ENCODE measurements at places on chromosomes 1 and 21.

- DNase-seq, result no peak
Measured at GRCh38 chr1:220876511-220877376, 2.5 kb upstream of the HLX start.

DNA sequence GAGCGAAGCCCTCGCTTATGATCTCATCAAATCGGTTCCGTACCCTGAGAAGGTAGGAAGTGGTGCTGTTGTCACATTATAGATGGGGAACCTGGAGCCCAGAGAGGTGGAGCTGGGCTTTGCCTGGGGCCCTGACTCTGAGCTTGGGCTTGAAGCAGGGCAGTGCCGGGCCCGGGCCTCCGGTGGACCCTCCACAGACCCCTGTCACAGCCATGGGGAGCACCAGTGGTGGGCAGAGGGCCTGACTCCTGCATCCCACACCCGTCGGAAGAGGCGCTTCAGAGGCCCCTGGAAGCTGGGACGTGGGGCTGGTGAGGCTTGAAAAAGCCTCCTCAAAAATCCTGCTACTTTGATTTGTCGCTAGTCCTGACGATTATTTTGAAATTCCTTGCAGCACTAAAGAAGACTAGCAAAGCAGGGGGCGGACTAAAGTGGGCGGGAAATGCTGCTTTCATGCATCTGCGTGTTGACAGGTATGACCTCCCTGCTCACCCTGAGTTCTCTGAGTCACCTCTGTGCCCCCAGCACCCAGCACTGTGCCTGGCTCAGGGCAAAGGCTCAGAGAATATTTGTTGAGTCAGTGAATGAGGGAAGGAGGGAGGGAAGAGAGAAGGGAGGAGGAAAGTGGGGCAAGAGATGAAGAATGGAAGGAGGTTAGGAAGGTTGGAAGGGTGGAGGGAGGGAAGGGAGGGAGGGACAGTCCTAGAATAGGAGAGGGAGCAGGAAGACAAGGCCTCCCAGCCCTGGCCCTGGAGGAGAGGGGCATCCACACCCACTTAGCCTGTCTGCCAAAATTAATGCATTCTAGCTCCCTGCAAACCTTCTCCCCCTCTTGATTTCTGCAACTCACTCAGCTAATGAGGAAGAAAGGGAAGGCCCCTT is 262.8 kb upstream of the VAMP3 start:
- DNase-seq, result no peak

GRCh38 chr1:168218658-168219057 is 7.1 kb upstream of the SFT2D2 start:
- no peak for DNase-seq

DNA sequence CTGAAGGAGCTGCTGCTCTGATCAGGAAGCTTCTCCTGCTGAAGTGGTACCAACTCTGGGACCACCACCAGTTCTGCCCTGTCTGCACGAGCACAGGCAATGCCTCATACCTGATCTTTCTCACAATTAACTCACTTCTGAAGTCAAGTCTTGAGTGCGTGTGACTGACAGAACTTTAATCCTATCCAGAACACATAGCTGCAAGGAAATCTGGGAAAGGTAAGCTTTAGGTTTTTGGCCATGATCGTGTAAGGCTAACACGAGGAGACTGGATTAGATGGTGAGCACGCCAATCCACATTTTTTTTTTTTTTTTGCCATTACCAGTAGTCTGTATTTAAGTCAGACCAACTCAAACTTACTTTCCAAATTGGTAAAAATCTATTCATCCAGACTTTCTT is 101.3 kb downstream of the GIPC2 start:
- DNase-seq, result no peak

GRCh38 chr1:31387612-31388011 is 14.7 kb upstream of the FABP3 start:
- no peak for DNase-seq

GRCh38 chr1:81525085-81525484 is 275.6 kb upstream of the ADGRL2 start:
- no peak for DNase-seq

DNA sequence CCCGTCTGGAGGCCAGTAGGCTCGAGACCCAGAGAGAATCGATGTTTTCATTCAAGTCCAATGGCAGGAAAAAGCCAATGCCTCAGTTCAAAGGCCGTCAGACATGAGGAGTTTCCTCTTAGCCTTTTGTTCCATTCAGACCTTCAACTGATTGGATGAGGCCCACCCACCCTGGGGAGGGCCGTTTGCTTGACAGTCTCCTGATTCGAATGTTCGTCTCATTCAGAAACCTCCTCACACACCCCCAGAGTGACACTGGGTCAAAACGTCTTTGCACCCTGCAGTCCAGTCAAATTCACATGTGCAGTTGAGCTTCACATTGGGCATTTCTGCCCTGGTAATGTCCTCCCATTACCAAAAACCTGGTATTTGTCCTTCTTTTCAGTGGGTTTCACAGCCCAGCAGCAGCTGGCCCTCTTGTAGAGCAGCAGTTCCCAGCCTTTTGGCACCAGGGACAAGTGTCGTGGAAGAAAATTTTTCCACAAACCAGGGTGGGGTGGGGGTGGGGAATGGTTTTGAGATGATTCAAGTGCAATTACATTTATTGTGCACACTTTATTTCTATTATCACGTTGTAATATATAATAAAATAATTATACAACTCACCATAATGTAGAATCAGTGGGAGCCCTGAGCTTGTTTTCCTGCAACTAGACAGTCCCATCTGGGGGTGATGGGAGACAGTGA is 40.1 kb downstream of the RSPH1 start:
- no peak for DNase-seq

GRCh38 chr1:182643699-182644098 is 39.5 kb upstream of the RGS16 start:
- DNase-seq, result no peak

DNA sequence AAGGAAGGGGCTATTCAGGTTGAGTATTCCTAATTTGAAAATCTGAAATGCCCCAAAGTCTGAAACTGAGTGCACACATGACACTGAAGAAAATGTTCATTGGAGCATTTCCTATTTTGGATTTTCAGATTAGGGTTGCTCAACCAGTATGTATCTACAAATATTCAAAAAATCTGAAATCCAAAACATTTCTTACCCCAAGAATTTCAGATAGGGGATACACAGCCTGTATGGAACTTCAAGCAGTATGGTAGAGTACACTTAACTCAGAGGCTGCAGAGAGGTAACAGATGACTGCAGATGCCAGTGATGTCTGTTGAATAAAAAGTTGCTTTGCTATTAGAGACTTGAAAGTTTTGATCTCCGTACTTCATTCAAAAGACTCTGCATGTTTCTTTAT is 19.0 kb downstream of the YTHDF2 start:
- DNase-seq, result no peak

- DNase-seq, result no peak
Measured at GRCh38 chr1:35656863-35657232, 15.5 kb upstream of the PSMB2 start.

DNA sequence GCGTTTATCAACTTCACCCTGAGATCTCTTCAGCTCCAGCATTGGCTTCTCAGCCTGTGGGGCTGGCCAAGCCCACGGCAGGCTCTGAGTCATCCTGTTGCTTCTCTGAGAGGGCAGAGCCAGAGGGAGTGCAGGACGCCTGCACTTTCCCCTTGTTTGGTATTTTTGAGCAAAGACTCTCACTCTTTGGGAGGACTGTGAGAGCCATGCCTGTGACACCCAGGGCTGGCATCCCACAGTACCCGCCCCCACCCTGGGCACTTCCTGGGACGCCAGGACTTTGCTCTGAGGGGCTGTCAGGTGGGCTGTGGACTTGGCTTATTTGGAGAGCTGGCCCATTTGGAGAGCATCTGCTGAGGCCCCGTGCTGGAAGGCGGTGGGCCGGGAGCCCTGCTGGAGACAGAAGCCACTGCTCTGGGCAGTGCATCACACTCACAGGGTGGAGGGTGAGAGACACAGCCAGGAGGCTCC is 37.4 kb downstream of the VANGL1 start:
- DNase-seq, result no peak

DNA sequence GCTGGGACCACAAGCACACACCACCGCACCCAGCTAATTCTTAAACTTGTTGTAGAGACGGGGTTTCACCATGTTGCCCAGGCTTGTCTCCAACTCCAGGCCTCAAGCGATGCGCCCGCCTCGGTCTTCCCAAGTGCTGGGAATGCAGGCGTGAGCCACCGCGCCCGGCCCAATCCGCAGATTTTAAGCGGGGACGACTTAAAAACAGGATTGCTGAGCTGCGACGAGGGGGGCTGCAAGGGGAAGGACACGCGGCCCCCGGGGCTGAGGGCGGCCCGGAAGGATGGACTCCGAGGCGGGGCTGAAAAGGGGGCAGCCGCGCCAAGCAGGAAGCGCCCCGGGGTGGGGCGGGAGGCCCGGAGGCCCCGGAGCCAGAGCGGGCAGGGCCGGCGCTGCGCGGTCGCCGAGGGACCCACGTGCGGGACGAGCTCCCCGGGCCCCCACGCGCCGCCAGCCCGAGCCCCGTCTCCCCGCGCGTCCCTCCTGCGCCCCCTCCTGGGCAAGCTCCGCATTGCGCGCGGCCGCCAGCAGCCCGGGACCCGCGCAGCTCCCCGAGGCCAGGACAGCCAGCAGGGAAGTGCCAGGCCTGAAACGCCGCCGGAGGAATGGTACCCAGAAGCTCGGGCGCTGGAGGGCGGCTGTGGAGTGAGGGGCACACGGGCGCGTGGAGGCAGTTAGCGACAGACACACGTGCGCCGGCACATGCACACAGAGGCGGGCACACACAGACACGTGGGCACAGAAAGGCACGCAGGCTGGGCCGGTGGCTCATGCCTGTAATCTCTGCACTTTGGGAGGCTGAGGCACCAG is 5.5 kb upstream of the PRKCZ start:
- DNase-seq, result peak; percentile 90

DNA sequence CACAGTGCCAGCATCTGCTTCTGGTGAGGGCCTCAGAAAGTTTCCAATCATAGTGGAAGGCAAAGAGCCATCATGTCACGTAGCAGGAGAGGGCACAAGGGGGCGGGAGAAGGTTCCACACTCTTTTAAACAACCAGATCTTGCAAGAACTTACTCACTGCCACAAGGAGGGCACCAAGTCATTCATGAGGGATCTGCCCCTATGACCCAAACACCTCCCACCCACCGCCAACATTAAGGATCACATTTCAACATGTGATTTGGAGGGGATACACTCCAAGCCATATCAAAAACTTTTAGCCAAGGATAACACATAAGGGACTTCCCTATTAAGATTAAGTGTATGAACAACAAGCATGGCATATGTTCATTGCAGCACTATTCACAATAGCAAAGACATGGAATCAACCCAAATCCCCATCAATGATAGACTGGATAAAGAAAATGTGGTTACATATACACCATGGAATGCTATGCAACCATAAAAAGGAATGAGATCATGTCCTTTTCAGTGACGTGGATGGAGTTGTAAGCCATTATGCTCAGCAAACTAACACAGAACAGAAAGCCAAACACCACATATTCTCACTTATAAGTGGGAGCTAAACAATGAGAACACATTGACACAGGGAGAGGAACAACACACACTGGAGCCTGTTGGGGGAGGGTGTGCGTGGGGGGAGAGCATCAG is 19.9 kb upstream of the SLC35F3 start:
- no peak for DNase-seq

- no peak for DNase-seq
Measured at GRCh38 chr1:41381692-41382479, 20.7 kb downstream of the FOXO6 start.

GRCh38 chr1:15883326-15883725 is 35.8 kb downstream of the SPEN start:
- no peak for DNase-seq

- no peak for DNase-seq
Measured at GRCh38 chr1:22862752-22863151, 109.9 kb downstream of the LACTBL1 start.

DNA sequence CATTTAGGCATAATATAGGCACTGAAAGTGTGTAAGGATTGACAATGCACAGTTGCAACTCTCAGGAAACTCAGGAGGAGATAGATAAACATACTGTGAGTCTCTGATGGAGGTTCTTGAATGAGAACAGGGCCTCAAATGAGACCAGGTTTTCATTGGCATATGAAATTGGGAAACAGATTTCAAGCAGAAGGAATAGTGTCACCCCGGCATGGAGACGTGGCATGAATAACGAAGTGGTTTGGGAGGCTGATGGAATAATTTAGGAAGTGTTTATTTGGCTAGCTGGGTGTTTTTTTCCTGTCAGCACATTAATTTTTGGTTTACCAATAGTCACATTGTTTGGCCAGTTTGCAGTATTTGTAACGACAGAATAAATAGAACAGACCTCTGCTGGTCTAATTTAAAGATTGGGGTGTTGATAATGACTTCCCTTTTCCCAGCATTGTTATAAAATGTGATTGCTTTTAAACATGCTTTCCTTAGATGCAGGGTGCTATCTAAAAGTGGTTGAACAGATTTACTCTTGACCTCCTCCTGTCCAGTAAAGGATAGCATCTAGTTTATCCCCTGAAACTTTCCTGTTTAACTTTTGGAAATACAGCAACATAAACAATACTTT is 132.0 kb downstream of the C1orf21 start:
- DNase-seq, result no peak

- DNase-seq, result no peak
Measured at GRCh38 chr1:208126108-208126507, 118.1 kb downstream of the PLXNA2 start.

DNA sequence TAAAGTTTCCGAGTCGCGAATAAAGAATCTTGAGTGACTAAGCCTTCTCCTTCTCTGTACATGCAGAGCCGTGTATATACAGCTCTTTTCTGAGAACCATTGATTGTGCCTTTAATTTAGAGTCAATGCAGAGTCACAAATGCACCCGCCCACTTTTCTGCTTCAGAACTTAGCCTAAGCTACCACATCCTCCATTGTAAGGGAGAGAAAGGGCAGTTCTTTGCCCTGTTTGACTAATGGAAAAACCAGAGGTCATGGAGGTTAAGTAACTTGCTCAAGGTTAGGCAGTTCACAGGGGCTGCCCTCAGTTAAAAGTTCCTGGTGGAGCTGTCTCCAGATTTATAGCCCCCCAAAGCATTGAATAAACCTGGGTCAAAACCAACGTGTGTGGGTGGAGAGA is 139.6 kb downstream of the TOMM20 start:
- no peak for DNase-seq

DNA sequence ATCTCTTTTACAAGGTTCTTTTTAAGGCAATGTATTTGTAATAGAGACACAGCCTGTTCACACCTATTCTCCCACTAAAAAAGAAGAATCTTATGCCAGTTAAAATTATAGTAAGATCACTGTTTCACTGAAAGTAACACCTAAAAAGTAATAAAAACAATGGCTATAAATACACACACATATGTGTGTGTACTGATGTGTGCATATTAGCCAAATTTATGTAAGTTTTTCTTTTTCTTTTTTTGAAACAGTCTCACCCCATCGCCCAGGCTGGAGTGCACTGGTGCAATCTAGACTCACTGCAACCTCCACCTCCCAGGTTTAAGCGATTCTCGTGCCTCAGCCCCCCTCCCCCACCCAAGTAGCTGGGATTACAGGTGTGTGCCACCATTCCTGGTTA is 56.8 kb upstream of the SLC30A10 start:
- no peak for DNase-seq

Data from left forelimb (tissue), 1 donor.